Kidney glomerular epithelial cell (primary cell): ENCODE measurements at places on chromosomes 6 and 20.

GRCh38 chr6:125154761-125155135 is 1.2 kb downstream of the TPD52L1 start:
- no peak for DNase-seq

DNA sequence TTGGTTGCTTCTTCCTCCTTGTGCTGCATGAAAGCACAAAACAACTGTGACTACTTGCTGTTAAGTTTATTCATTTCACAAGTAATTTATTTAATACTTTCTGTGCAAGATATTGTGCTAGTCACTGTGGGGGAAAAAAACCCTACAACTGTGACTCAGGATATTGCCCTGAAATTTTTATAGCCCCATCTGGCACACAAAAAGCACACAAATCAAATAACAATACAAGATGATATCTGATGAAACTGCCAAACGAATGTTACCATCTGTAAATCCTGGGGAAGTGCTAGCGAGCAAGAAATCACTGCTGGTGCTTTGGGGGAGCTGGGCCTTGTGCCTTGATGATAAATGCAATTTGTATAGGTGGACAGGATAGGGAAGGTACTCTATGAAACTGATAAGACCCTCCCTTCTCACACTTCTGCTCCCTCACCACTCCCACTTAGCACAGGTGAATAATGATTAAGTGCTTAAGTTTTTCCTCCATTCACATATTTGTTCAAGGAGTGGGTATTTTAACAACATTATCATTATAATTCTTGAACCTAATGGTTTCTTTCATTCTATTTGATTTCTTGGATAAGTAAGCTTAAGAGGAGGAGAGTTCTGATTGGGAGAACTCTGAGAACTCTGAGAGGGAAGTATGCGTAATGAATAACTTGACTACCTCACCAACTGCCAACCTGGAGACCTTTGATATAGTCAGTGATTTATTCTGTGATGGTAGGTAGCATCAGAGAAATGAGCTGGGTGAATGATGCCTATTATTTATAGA is 115.3 kb downstream of the RTN4IP1 start:
- peak; percentile 36 for DNase-seq

- DNase-seq, result no peak
Measured at GRCh38 chr6:40146902-40147301, 212.6 kb upstream of the MOCS1 start.

DNA sequence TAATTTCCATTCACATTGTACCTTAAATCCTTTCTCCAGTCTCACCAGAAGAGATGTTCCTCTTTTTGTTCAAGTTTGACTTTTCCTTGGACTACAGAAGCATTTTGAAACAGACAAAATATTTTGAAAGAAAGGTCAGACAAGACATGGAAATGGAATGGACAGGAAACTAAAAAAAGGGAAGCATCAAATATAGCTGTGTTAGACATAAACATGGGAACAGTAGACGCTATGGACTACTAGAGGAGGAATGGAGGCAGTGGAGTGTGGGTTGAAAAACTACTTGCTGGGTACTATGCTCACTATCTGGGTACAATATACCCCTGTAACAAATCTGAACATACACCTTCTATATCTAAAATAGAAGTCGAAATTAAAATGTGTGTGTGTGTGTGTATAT is 4.1 kb upstream of the FAM135A start:
- DNase-seq, result no peak

- DNase-seq, result no peak
Measured at GRCh38 chr6:43865932-43866645, 96.1 kb downstream of the VEGFA start.

GRCh38 chr20:57124366-57124765 is 142.1 kb downstream of the BMP7 start:
- no peak for DNase-seq
